ENCODE measurements at places on chromosomes 6 and 20. TPM values are rescaled to one million over a fixed set of nuclear protein-coding genes. Genes with fewer than 3 reads are reported as not detected.

Gene ANKRD66
- not detected for total RNA-seq

Gene SLC32A1
- total RNA-seq = not detected

Gene FRMD1
- 0.17 TPM for total RNA-seq

Gene NDRG3
- total RNA-seq = 10.8 TPM

Gene ENPP1
- total RNA-seq = 1.6 TPM

Gene PLCB1
- total RNA-seq = 4.2 TPM

DNA sequence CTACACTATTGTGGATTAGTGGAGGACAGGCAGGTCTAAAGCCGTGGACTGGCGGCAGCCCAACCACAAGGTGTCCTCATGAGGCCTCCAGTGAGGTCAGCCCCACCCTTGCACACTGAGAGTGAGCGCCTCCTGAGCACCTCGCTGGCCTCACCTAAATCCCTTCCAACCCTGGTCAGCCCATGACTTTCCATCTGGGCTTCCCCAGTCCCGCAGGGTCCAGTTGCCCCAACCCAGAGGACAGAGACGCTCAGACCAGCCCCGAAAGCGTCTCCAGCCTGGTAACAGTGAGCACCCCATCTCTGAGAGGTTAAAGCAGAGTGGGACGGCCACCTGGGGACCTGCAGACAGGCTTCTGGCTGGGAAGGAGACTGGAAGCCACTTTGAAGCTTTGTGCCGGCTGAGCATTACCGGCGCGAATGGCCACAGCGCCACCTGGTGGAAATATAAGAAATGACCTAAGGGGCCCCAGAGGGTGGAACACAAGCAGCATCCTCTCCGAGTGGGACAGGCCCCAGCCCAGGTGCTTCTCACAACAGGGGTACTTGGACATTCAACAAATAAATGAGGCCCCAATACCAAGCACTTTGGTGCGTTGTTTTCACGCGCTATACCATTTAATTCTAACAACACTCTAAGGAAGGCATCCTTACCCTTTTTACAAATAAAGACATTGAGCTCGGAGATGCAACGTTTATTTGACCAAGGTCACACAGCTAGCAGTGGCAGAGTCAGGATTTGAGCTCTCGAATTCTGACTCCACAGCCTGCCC, 65.7 kb upstream of the TOP1 start:
- DNase-seq = peak; percentile 78

GRCh38 chr6:13175759-13176158, 152.6 kb downstream of the TBC1D7 start:
- no peak for DNase-seq

DNA sequence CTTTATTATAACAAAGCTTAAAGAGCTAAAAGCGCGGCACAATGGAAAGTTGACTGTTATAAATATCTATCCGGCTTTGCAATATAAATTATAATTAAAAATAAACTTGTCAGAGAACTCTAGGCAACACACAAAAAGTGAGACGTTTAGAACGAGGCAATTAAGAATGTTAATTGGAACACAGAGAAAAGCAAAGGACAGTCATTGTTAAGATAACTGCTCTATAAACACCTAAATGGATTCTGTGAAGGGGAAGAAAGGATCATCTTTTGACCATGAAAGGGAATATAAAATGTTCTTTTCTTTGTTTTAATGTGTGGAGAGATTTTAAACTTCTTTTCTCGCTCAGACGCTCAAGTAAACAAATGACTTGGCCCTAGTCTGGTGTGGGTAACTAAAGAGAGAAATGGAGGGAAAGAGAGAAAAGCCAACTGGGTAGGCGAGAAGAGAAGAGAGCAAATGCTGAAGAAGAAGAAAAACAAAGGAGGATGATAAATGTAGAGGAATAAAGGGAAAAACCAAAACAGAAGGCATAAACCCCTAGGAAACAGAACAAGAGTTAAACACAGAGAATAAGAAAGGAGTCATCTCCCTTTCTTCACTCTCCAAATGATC, 9.3 kb upstream of the SALL4 start:
- DNase-seq = no peak

- DNase-seq = no peak
Observed at GRCh38 chr20:38286586-38287531, 17.1 kb upstream of the BPI start.

- no peak for DNase-seq
Observed at GRCh38 chr20:62839261-62839660, 22.4 kb downstream of the TCFL5 start.

DNA sequence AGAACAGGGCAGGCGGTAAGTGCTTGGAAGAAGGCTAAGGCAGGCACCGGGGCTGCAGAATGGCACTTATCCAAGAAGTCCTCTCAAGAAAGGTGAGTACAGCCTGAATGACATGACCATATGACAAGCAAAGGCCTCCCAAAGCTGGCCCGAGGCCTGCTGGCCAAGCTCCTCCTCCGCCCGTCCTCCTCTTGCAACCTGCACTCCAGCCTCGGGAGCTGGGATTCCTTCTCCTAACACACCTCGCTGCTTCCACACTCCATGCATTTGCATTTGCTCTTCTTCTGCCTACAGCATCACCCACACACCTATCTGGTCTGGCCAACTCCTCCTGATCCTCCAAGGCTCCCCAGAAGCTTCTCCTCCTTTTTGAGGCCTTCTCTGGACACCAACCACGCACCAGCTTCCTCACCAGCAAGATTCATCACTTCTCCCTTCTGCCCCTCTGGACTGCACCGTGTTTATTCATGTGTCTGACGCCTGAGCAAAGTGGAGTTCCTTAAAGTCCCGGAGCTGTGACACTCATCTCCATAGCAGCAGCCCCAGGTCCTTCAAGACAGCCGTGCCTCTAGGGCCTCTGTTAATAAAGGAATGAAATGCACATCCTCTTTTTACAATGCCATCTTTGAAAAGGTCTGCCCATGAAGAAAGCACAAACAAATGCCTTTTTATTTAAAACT, 32.3 kb downstream of the CNKSR3 start:
- DNase-seq = no peak

Data from psoas muscle (tissue), 8 donors.